ENCODE measurements at places on chromosomes 11 and 22. TPM values are rescaled to one million over a fixed set of nuclear protein-coding genes. Genes with fewer than 3 reads are reported as not detected.

Gene MCHR1
- total RNA-seq = 1.00 TPM

Gene OR10D3
- total RNA-seq = not detected

Gene KDELR3
- 109 TPM for total RNA-seq

Gene CARNS1
- 0.09 TPM for total RNA-seq

Gene ADM2
- total RNA-seq = 2.4 TPM

Gene OR10A2
- total RNA-seq = not detected

Gene LRP4
- 3.9 TPM for total RNA-seq

Gene ABTB2
- 3.1 TPM for total RNA-seq

Gene LRFN4
- total RNA-seq = 10.7 TPM

Gene FIBIN
- 51.4 TPM for total RNA-seq

Gene ABCC8
- not detected for total RNA-seq

Gene OR2AT4
- total RNA-seq = not detected

Gene MRPL23
- 129 TPM for total RNA-seq

Gene SLC6A5
- total RNA-seq = under 0.01 TPM

Gene OR4D5
- total RNA-seq = not detected

Gene RASSF10
- total RNA-seq = not detected

Gene MICAL3
- total RNA-seq = 15.5 TPM

Gene OOSP1
- not detected for total RNA-seq

Gene TMEM191C
- total RNA-seq = 0.71 TPM

Gene OR10A6
- not detected for total RNA-seq
